ENCODE measurements at places on chromosomes 4 and X. TPM values are rescaled to one million over a fixed set of nuclear protein-coding genes. Genes with fewer than 3 reads are reported as not detected.

The SERPINA7 gene
- polyA plus RNA-seq, result not detected

DNA sequence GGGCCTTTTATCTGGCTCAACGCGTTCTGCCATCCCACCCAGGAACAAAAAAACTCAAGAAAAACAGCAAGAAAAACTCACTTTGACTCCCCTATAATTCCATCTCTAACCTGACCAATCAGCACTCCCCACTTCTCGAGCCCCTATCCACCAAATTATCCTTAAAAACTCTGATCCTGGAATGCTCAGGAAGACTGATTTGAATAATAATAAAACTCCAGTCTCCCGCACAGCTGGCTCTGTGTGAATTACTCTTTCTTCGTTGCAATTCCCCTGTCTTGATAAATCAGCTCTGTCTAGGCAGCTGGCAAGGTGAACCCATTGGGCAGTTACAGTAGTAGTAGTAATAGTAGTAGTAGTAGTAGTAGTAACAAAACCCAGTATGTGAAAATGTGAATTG is 165.7 kb upstream of the CASK start:
- DNase-seq, result no peak

DNA sequence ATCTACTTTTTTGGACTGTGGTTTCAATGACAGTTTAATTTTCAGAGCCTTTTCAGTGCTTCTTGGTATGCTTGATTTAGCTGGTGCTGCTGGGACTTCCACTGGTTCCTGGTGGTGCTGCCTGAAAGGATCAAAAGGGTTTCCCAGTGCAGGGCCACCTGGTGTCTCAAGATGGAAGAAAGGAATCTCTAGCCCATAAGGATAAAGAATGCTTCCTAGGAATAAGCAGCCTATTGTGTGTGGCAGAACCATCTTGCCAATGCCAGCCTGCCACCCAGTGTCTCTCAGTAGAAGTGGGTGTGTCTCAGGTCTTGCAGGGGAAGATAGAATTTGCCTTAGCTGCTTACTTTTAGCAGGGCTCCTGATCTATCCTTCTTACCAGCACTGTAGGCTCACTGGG is 15.0 kb upstream of the RAI2 start:
- no peak for DNase-seq

The ANKRD50 gene
- 0.06 TPM for polyA plus RNA-seq

Data from naive thymus-derived CD8-positive, alpha-beta T cell (primary cell).